ENCODE measurements at places on chromosomes 1 and 21. TPM values are rescaled to one million over a fixed set of nuclear protein-coding genes. Genes with fewer than 3 reads are reported as not detected.

DNA sequence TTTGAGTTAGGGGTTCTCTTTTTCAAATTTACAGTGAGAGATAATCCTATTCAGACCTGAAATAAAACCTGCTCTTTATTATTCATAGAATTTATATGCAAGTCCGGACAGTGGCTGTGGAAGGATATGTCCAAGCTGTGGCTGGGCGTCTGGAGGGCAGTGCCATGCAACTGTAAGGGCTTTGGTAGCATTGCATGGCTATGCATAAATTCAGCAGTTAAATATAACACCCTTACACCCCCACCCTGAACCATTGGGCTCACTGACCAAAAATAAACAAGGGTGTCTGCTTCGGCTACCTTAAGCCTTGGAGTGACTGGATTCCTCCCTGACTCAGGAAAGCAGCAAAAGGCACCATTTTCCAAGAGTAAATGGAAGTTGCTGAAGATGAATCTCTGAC, 5.4 kb downstream of the CHTOP start:
- no peak for DNase-seq

The TTC24 gene
- 18.6 TPM for total RNA-seq

The TMPRSS2 gene
- not detected for total RNA-seq

The S100A1 gene
- total RNA-seq, result not detected

GRCh38 chr1:40462956-40463590, 12.8 kb downstream of the ZFP69B start:
- no peak for DNase-seq

The ZNF648 gene
- total RNA-seq, result not detected

GRCh38 chr1:178493301-178493741, 3.4 kb downstream of the CLEC20A start:
- DNase-seq, result no peak

DNA sequence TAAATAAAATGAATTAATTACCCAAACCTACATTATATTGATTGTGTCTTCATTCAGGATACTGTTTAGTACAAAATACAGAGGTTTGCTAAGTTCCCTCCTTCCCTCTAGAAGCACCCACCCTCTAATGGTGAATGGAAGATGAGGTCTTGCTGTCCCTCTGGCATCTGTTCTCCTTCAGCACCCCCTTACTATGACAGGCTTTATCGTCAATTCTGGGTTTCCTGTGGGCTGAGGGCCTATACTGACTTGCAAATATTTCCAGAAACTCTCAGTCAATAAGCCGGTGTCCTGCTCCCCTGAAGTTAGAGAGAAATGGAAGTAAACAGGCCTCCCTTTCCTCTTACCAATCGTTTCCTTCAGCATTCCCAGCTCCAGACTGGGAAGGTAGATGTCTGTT, 13.2 kb downstream of the LAX1 start:
- no peak for DNase-seq

GRCh38 chr1:101185421-101185820, 51.4 kb upstream of the S1PR1 start:
- no peak for DNase-seq

DNA sequence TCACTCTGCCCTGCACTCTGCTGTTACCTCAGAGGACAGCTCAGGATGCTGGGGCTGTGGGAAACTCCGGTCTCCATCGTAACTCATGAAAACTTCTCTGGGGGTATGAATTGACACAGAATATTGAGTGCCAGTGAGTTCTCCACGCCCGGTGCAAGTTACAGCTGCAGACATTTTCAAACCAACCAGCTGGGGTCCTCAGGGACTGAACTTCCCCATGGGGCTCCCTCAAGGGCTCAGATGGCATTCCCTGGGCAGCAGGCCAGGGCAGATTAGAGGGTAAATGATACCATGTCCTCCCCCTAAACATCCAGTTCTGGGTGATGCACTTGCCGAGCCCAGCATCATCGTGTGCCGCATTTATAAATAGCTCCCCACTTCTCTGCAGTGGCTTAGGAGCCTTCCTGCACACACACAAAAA, 27.8 kb upstream of the CCSAP start:
- no peak for DNase-seq

The PCP4 gene
- total RNA-seq, result not detected

GRCh38 chr1:86207323-86207722, 50.8 kb upstream of the COL24A1 start:
- no peak for DNase-seq

The LMX1A gene
- total RNA-seq, result not detected

DNA sequence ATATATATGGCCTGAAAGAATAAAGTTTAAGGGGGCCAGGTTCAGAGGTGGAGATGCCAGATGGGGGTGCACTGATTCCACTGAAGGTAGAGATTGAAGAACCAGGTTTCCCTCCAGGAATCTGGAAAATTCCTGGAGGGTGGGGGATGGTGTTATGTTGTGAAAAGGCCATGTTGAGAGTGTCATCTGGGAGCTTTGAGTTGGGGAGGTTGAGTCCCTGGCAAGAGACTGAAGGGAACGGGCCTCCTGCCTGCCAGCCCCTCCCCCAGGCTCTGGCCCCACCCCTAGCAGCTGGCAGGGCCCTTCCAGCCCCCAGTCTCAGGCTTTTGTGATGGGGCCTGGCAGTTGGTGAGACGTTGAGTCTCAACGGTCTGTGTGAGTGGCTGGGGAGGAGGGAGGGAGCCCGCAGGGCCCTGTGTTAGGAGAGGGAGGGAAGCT, 4.1 kb downstream of the PTPRU start:
- DNase-seq, result no peak

DNA sequence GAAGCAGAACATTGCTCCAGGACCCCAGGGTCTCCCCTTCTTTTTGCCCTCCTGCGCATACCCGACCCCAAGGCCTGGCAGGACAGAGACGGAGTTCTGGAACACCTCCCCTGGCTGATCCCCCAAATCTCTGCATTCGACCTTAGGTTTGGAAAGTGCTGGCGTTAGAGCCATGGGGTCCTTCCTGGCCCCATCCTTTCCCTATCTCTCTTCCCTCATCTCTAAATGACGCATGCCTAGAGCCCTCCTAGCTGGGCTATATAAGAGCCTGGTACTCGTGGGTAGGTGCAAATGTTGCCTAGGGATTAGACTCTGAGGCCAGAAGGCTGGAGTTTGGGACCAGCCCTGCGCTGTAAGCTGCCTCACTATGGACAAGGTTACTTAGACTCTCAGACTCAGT, 16.6 kb downstream of the SLC26A9 start:
- DNase-seq, result no peak

DNA sequence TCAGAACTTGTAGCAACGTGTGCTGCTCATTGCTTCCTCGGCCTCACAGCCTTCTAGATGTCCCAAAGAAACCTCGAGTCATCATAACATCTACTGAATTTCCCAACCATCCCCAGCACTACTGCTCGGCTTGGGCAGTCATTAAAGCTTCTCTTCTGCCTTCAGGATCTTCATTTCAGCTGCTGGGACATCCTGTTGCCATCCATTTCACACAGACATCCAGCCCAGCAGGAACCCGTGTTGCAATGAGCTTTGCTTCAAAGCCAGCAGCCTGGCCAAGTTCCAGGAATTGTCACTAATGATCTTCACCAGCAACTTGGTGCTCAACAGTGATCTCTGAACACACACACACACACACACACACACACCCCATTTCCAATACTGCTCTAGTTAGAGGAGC, 18.5 kb downstream of the WLS start:
- DNase-seq, result no peak

DNA sequence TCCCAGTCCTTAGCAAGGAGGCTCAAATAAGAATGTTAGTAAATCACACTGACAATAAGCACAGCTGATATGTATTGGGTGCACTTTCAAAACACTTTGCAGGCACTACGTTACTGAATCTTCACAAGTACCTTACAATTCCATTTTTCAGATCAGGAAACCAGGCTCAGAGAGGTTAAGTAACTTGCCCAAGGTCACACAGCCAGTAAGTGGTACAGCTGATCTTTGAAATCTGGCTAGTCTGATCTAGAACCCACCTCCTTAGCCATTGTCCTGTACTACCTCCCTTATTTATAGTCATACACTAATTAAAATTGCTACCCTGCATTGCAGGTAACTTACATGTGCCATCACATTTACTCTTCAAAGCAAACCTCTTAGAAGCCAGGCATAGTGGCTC, 122.1 kb upstream of the KLHDC7A start:
- no peak for DNase-seq

The PLA2G2C gene
- total RNA-seq, result not detected

- DNase-seq, result no peak
Measured at GRCh38 chr1:230713547-230713914, 391 bp downstream of the AGT start.

The OR4F29 gene
- not detected for total RNA-seq

GRCh38 chr1:58895082-58895481, 111.2 kb upstream of the JUN start:
- no peak for DNase-seq

DNA sequence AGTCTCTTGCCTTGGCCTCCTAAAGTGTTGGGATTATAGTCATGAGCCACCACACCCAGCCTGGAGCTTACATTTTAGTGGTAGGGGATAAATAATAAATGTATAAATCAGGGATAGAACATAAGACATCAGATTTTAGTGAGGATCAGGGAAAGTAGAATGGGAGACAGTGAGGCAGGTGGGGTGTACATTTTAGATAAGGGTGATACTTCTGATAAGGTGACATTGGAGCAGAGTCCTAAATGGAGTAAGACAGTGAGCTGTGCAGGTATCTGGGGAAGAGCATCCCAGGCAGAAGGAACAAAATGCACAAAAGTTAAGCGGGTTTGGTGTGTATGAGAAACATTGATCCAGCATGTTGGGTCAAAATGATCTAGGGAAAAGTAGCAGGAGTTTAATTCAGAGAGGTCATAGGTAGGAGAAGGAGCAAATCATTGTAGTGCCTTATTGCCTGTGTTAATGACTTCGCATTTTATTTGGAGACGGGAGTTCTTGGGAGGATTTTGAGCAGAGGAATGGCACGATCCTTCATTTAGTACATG, 11.1 kb downstream of the EPB41 start:
- no peak for DNase-seq

The HP1BP3 gene
- total RNA-seq, result 324 TPM

GRCh38 chr1:206472886-206473285, 2.6 kb downstream of the IKBKE start:
- no peak for DNase-seq

- DNase-seq, result no peak
Measured at GRCh38 chr1:170415710-170416372, 116.1 kb upstream of the GORAB start.

- peak; percentile 67 for DNase-seq
Measured at GRCh38 chr1:25572708-25573590, 29.5 kb downstream of the LDLRAP1 start.

The ZNF683 gene
- 26.6 TPM for total RNA-seq

GRCh38 chr1:60068393-60069045, 5.1 kb downstream of the C1orf87 start:
- no peak for DNase-seq

GRCh38 chr21:25608044-25608737, 910 bp upstream of the MRPL39 start:
- DNase-seq, result peak; percentile 83

The UBL4B gene
- total RNA-seq, result not detected

- DNase-seq, result no peak
Measured at GRCh38 chr1:193626695-193627094, 440.3 kb upstream of the B3GALT2 start.

The CACNA1S gene
- not detected for total RNA-seq

DNA sequence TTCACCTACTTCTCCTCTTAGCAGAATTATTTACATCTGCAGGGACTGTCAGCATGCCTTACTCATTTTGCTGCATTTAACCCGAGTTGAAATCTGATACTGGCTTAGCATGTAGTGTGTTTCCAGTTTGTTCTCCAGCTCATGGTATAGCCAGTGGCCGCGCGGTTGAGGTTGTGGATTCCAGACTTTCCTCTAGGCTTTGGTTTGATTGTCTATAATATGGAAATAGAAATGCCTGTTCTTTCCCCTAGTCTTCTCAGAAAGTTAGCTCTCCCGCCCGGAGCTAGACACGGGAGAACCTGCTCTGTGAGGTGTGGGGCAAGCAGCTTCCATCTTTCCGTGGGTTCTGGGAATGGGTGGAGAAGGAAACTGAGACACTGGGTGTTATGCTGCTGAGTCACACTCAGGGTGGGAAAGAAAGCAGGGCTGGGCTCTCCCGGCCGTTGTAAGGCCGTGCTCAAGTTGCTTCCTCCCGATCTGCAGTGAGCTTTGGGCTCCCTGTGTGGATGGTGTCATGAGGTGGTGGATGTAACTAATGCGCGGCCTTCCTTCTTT, 206.8 kb upstream of the TMEM51 start:
- no peak for DNase-seq

The HMGCS2 gene
- total RNA-seq, result not detected

DNA sequence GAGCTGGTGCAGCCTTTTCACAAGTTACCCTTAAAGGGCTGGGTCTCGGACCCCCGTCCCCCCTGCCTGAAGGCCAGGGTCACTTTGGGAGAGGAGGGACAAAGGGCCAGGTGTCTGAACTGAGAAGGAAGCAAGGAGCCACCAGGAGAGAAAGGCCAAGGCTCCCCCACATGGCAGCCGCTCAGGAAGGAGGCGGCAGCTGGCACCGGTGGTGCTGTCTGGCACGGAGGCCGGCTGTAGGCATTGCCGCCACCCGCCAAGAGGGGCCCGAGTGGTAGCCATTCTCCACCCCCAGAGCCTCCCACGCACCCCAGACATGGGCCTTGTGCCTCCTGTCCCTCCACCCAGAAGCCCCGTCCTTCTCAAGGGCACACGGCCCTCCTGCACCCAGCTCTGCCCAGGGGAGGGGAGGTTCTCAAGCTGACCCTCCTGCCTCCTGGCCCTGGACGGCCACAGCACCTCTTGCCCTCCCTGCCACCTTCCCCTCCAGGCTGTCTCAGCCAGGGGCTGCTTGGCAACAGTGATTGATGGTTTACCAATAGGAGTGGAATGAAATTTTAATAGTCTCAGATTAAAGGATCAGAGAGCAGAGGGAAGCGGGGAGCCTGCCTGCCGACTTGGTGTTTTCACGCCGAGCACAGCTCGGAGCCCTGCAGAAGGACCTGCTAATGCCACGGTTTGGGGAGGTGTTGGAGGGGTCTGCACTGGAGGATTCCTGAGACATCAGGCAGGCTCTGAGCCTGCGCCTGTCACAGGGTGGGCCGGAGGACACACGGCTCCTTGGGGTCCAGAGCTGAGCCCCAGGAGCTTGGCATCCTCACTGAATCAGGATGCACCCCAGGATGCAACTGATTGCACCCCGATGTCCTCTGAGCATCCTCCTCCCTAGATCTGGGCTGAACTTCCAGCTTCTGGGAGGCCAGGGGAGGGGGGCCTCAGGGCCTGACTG, 211.9 kb upstream of the VAMP3 start:
- DNase-seq, result no peak

- no peak for DNase-seq
Measured at GRCh38 chr21:26795866-26796329, 49.3 kb downstream of the ADAMTS1 start.

- DNase-seq, result no peak
Measured at GRCh38 chr21:37392441-37392840, 25.9 kb downstream of the DYRK1A start.

The NBPF20 gene
- total RNA-seq, result 0.08 TPM

The PDC gene
- total RNA-seq, result not detected
